Psoas muscle (tissue), 8 donors: ENCODE measurements at places on chromosomes 1 and 21.

GRCh38 chr1:242133796-242134195 is 134.9 kb upstream of the MAP1LC3C start:
- H3K4me1 ChIP-seq, result no peaks in the 10 kb centered on the region
- H3K4me3 ChIP-seq, result no peak overlapping the region
- DNase-seq, result no peak
- no peaks in the 10 kb centered on the region for H3K36me3 ChIP-seq
- H3K27ac ChIP-seq, result no peak overlapping the region
- H3K27me3 ChIP-seq, result no peaks in the 10 kb centered on the region

GRCh38 chr1:156281281-156281680 is 1.3 kb downstream of the SMG5 start:
- peak overlapping the region; percentile 85 for H3K4me3 ChIP-seq
- peak overlapping the region; percentile 92 for H3K27ac ChIP-seq
- H3K36me3 ChIP-seq, result peaks cover 38% of the 10 kb centered on the region
- H3K27me3 ChIP-seq, result no peaks in the 10 kb centered on the region

DNA sequence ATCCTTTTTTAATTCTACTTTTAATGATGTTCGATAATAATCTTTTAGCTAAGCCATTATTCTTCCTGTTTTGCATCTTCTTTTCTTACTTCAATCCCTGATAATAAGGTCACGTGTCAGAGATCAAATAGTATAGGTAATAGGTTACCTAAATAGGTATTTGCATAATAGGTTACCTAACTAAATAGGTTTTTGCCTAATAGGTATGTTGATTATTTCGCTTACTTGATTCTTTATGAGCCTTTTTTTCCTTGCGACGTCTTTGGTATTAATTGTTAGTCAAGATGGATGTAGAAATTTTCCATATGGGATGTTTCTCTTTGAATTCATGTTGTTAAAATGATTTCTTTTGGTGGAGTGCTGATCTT is 2.5 kb downstream of the GGPS1 start:
- peak overlapping the region; percentile 19 for H3K4me3 ChIP-seq
- H3K4me1 ChIP-seq, result peaks cover 38% of the 10 kb centered on the region
- no peaks in the 10 kb centered on the region for H3K36me3 ChIP-seq

- no peaks in the 10 kb centered on the region for H3K4me1 ChIP-seq
- no peak for DNase-seq
- no peak overlapping the region for H3K4me3 ChIP-seq
- no peak overlapping the region for H3K27ac ChIP-seq
- no peaks in the 10 kb centered on the region for H3K36me3 ChIP-seq
Measured at GRCh38 chr1:94651076-94651475, 109.5 kb upstream of the F3 start.

- H3K4me1 ChIP-seq, result no peaks in the 10 kb centered on the region
- peaks cover 2% of the 10 kb centered on the region for H3K27me3 ChIP-seq
- H3K36me3 ChIP-seq, result no peaks in the 10 kb centered on the region
- H3K27ac ChIP-seq, result no peak overlapping the region
Measured at GRCh38 chr1:175679981-175680652, 63.3 kb downstream of the TNR start.

- no peak for DNase-seq
- H3K4me1 ChIP-seq, result no peaks in the 10 kb centered on the region
- no peaks in the 10 kb centered on the region for H3K36me3 ChIP-seq
Measured at GRCh38 chr1:68600049-68600661, 103.3 kb upstream of the DEPDC1 start.

DNA sequence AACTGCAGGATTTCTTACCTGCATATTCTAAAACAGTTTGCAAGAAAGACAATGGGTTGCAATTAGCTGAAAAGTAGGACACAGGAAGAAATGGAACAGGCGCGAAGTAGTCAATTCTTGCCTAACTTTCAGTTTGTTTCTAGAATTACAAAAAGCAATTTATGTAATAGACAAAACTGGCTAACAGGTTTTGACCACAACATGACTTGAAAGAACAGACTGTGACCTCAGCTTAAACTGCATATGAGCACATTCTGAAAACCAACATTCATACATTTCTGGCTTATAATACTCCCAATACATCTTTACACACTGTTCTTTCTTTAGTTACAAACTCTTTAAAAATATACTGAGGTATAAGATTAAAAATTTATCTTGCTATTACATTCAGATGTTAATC is 405.9 kb upstream of the B3GALT2 start:
- no peak overlapping the region for H3K27ac ChIP-seq
- no peak for DNase-seq
- no peaks in the 10 kb centered on the region for H3K27me3 ChIP-seq

GRCh38 chr1:185016880-185017279 is 28.5 kb upstream of the RNF2 start:
- no peaks in the 10 kb centered on the region for H3K36me3 ChIP-seq
- H3K27ac ChIP-seq, result no peak overlapping the region
- no peak overlapping the region for H3K4me3 ChIP-seq
- no peaks in the 10 kb centered on the region for H3K4me1 ChIP-seq

GRCh38 chr1:172421974-172422604 is 1.6 kb downstream of the C1orf105 start:
- peaks cover 4% of the 10 kb centered on the region for H3K4me1 ChIP-seq
- no peaks in the 10 kb centered on the region for H3K36me3 ChIP-seq
- no peak for DNase-seq
- H3K4me3 ChIP-seq, result no peak overlapping the region

GRCh38 chr1:42576935-42577334 is 81.3 kb upstream of the PPIH start:
- no peaks in the 10 kb centered on the region for H3K27me3 ChIP-seq
- no peak overlapping the region for H3K4me3 ChIP-seq
- DNase-seq, result no peak
- H3K4me1 ChIP-seq, result no peaks in the 10 kb centered on the region

DNA sequence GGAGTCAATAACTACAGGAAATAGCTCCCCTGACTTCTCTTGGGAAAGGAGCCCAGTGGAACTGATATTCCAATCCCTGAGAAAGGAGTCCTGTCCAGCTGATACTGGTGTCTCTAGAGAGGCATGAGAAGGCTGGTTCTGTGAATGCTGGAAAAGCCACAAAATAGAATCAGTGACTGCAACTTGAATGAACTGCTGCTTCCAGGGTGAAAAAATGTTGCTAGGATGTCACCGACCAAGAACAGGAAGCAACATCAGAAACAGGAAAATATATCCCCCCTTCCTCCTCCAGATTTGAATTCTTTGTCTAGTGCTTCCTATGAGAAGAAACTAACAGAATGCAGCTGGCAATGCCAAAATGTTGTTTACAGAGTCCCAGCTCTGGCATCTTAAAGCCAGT is 269.3 kb upstream of the LYPLAL1 start:
- no peak for DNase-seq
- no peak overlapping the region for H3K4me3 ChIP-seq
- H3K27me3 ChIP-seq, result no peaks in the 10 kb centered on the region

GRCh38 chr1:47229031-47229885 is 2.8 kb downstream of the TAL1 start:
- no peaks in the 10 kb centered on the region for H3K36me3 ChIP-seq
- no peak for DNase-seq
- H3K27me3 ChIP-seq, result peaks cover 38% of the 10 kb centered on the region
- H3K4me3 ChIP-seq, result peak overlapping the region; percentile 62

DNA sequence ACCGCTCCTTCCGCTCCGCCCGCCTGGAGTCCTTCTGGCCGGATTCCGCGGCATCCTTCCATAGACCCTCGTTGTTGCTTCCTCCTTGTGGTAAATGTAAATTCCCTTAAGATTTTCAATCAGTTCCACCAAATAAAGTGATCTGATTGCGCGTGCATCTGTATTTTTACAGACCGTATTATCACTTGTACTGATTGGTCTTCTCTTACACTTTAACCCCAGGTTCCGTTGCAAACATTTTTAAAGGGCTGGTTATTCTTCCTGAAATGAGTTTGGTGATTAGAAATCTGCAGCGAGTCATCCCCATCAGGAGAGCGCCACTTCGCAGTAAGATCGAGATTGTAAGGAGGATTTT is 483 bp downstream of the YBEY start:
- peaks cover 3% of the 10 kb centered on the region for H3K36me3 ChIP-seq
- H3K4me1 ChIP-seq, result peaks cover 46% of the 10 kb centered on the region
- H3K27me3 ChIP-seq, result no peaks in the 10 kb centered on the region
- peak overlapping the region; percentile 93 for H3K4me3 ChIP-seq
- H3K27ac ChIP-seq, result peak overlapping the region; percentile 96
- DNase-seq, result no peak

GRCh38 chr1:90155721-90156487 is 161.0 kb downstream of the ZNF326 start:
- no peak for DNase-seq
- no peak overlapping the region for H3K27ac ChIP-seq
- no peak overlapping the region for H3K4me3 ChIP-seq
- H3K27me3 ChIP-seq, result no peaks in the 10 kb centered on the region
- H3K36me3 ChIP-seq, result no peaks in the 10 kb centered on the region
- no peaks in the 10 kb centered on the region for H3K4me1 ChIP-seq

GRCh38 chr1:176949033-176949662 is 215.4 kb downstream of the ASTN1 start:
- H3K27ac ChIP-seq, result no peak overlapping the region
- no peaks in the 10 kb centered on the region for H3K4me1 ChIP-seq
- peak; percentile 39 for DNase-seq
- H3K27me3 ChIP-seq, result no peaks in the 10 kb centered on the region
- no peak overlapping the region for H3K4me3 ChIP-seq

DNA sequence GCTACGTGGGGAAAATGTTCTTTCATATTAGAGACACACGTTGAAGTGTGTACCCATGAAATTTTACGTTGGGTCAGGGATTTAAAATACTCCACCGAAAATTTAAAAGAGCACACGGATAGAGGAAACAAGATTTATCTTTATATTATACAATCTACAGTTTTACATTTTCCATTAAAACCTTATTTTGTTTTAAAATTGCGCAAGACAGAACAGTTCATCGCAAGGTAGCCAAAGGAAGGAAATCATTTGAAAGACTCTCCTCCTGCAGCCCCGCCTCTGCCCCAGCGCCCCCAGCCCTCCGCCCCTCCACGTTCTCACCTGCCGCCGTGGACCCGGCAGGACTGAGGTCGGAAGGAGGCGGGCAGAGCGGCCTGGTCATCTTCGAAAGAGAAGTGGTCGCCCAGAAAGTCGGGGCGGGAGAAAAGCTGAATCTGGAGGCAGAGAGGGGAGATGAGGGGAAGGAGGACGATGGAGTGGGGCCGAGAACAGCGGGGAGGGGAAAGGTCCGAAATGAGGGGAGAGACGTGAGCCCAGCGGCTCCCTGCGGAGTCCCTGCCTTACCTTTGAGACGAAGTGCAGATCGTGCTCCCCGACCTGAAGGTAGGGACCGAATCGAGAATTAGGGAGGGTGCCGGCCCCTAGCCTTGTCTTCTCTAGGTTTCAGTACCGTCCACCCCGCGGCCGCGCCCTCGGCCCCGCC is 18.0 kb downstream of the CRYBG2 start:
- peaks cover 2% of the 10 kb centered on the region for H3K27me3 ChIP-seq
- no peak for DNase-seq
- no peak overlapping the region for H3K27ac ChIP-seq
- H3K36me3 ChIP-seq, result no peaks in the 10 kb centered on the region
- H3K4me1 ChIP-seq, result peaks cover 16% of the 10 kb centered on the region

GRCh38 chr21:34192646-34193285 is 119.4 kb downstream of the MRPS6 start:
- no peaks in the 10 kb centered on the region for H3K4me1 ChIP-seq
- H3K27ac ChIP-seq, result no peak overlapping the region
- no peaks in the 10 kb centered on the region for H3K27me3 ChIP-seq

DNA sequence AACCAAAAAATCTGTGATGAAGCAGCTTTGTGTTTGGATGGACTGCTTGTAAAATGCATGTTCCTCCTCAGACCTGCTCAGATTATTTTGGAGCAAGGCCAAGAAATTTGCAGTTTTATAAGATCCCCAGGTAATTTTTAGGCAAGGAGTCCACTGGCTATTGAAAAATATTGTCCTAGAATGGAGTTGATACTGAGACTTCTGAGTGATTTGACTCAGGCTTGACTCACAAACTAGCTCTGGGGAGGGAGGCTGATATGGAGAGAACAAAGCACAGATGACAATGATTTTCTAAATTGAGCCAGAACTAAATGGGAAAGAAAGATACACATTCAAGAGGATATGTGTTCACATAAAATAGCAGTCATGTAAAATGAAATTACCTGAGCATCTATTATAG is 36.7 kb downstream of the AGL start:
- H3K27ac ChIP-seq, result no peak overlapping the region
- H3K36me3 ChIP-seq, result peaks cover 6% of the 10 kb centered on the region
- H3K4me1 ChIP-seq, result no peaks in the 10 kb centered on the region
- H3K27me3 ChIP-seq, result no peaks in the 10 kb centered on the region

GRCh38 chr1:154661110-154661509 is 53.1 kb upstream of the ADAR start:
- no peak overlapping the region for H3K4me3 ChIP-seq
- H3K4me1 ChIP-seq, result no peaks in the 10 kb centered on the region
- H3K36me3 ChIP-seq, result no peaks in the 10 kb centered on the region
- H3K27ac ChIP-seq, result no peak overlapping the region

DNA sequence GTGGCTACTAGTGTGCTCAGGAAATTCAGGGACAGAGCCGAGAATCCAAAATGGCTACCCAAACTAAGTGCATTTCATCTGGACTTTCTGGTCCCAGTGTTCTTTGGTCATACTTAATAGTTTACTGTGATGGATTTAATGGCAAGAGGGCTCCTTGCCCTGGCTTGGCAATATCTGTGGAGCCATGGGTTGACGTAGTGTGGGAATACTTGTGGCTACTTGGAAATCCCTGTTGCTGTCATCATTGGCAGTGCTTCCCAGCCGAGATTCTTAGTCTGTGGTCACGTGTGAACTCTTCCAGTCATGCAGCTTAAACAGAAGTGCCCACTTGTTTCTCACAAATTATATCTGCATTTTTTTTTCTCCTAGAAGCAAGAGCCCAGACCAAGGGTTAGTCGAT is 198.9 kb downstream of the HS2ST1 start:
- no peak overlapping the region for H3K4me3 ChIP-seq
- H3K27me3 ChIP-seq, result no peaks in the 10 kb centered on the region

- no peaks in the 10 kb centered on the region for H3K27me3 ChIP-seq
- no peaks in the 10 kb centered on the region for H3K36me3 ChIP-seq
- H3K4me1 ChIP-seq, result no peaks in the 10 kb centered on the region
Measured at GRCh38 chr1:241678536-241678935, 26.5 kb downstream of the WDR64 start.

- H3K27ac ChIP-seq, result no peak overlapping the region
- H3K4me3 ChIP-seq, result no peak overlapping the region
- H3K27me3 ChIP-seq, result no peaks in the 10 kb centered on the region
- DNase-seq, result no peak
- H3K4me1 ChIP-seq, result no peaks in the 10 kb centered on the region
- no peaks in the 10 kb centered on the region for H3K36me3 ChIP-seq
Measured at GRCh38 chr21:20883408-20883800, 114.8 kb upstream of the NCAM2 start.

DNA sequence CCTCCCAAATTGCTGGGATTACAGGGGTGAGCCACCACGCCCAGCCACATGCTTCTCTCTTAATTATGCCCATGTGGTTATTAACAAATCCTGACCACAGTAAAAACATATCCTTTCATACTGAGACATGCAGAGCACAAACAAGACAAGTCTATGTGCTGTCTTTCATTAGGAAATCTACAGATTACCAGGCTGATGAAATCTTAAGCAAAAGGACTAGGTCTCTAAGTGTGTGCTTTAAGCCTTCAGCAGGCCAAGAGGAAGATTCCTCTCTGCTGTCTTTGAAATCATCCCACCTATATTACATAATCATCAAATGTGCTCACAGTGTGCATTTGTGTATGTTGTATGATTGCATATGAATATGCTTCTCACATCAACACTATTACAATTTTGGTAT is 419.3 kb downstream of the KCTD3 start:
- DNase-seq, result no peak
- no peaks in the 10 kb centered on the region for H3K27me3 ChIP-seq
- no peak overlapping the region for H3K4me3 ChIP-seq
- no peaks in the 10 kb centered on the region for H3K36me3 ChIP-seq
